Cardiac fibroblast (primary cell): ENCODE measurements at places on chromosomes 3 and 15.

- no peak for DNase-seq
These were observed 1187.1 kb upstream of the EPHA6 start for GRCh38 chr3:95627293-95627692.

DNA sequence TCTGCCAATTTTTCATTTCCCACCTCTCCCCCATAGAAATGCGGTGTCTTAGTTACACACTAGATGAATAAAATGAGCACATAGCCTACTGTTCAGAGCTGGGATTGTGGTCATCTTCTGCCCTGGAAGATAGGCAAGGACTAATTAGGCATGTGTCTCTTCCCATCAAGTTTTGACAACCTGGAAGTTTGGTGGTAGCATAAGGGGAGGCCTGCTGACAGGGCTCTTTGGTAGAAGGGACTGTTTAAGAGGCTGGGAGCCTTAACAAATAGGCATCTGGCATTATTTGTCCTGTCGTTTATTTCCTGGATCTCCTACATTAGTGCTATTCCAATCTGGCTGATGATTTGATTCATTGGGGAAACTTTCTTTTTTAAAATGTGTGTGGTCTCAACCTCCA lies 512.3 kb downstream of the ZNF385D start:
- DNase-seq: no peak

- no peak for DNase-seq
These were observed 350.3 kb downstream of the DOCK3 start for GRCh38 chr3:51024765-51025632.

GRCh38 chr3:17057321-17057720 lies 172.6 kb downstream of the PLCL2 start:
- DNase-seq: peak; percentile 72

GRCh38 chr15:76565366-76565765 lies 228.8 kb downstream of the ISL2 start:
- no peak for DNase-seq

- peak; percentile 94 for DNase-seq
These were observed 102.9 kb downstream of the FNDC3B start for GRCh38 chr3:172142051-172142863.

GRCh38 chr3:116020989-116021388 lies 397.7 kb downstream of the GAP43 start:
- no peak for DNase-seq

DNA sequence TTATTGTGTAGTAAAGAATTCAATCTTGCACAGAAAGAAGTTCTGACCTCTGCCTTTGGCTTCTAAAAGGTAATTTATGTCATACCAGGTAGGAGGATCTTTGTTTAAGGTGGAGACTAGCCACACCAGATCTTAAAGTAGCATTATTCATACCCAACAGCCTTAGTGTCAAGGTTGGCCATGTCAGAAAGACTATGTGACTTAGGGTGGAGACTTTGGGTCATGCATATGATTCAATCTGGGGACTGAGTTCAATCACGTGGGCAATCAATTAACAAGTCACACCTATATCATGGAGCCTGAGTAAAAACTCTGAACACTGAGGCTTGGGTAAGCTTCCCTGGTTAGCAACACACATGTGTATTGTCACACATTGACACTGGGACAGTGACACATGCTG lies 28.5 kb upstream of the ENTPD3 start:
- DNase-seq: no peak

DNA sequence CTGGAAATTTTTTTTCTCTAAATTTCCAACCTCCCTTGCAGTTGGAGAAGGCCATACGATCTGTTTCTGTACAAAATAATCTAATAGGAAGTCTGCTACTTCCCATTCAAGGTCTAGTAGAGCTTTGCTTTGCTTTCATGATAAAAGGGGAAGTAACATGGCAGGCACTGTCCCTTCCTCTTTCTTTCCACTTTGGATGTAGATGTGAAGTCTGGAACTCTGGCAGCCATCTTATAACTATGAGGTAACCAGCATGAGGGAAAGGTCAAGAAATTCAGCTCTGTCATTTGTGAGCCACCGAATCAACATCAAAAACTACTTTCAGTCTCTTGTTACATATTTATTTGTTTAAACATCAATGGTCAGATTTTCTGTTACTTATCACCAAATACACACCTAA lies 156.3 kb downstream of the MTHFS start:
- no peak for DNase-seq

- peak; percentile 24 for DNase-seq
These were observed 673.4 kb downstream of the MECOM start for GRCh38 chr3:168990134-168990533.

DNA sequence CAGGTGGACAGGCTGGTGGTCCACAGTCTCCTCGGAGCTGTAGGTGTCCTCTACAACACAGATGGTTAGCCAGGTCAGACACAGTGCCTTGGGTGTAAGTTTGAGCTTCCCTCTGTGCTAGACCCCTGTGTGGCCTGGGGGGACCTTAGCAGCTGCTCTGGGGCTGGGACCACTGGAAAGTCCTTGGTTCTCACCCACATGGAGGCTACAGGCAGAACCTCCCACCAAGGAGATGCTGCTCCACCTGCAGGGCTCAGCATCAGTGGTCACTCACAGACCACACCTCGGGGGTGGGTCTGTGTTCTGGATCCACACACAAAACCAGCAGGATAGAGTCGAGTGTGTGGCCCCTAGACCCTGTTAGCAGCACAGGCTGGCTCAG lies 8.4 kb downstream of the RASL12 start:
- no peak for DNase-seq

GRCh38 chr3:14133876-14134275 lies 9.0 kb downstream of the TMEM43 start:
- no peak for DNase-seq

GRCh38 chr15:89457086-89457485 lies 39.3 kb downstream of the RHCG start:
- DNase-seq: peak; percentile 54

DNA sequence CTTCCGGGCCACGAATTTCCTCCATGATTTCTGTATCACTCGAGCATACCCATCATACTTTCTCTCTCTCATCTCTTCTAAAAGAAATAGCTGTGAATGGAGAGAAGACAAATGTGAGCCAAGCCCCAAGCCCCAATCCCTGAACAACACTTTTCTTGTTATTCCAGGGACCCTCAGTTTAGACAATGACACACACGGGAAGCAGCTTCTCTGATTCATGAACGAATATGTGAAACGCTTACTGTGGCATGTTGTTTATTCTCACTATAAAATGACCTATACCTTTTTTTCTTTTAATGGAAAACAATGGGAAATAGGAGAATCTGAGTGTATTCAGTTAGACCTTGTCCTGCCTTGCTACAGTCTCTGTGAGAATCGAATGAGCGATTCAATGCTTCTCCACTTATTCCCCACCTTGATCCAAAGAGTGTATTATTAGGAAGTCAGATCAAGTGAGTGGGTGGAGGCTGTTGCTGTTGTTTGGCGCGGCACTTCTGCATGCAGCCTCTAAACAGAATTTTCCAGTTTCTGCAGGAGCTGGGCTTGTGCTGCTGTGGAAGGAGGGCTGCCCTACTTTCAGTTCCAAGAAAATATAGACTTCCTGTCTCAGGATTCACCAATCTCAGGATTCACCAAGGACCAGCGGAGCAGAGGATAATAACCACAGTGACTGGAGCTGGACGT lies 32.4 kb upstream of the LDHAL6B start:
- DNase-seq: no peak

GRCh38 chr15:55774113-55774970 lies 31.4 kb upstream of the PRTG start:
- DNase-seq: peak; percentile 34

DNA sequence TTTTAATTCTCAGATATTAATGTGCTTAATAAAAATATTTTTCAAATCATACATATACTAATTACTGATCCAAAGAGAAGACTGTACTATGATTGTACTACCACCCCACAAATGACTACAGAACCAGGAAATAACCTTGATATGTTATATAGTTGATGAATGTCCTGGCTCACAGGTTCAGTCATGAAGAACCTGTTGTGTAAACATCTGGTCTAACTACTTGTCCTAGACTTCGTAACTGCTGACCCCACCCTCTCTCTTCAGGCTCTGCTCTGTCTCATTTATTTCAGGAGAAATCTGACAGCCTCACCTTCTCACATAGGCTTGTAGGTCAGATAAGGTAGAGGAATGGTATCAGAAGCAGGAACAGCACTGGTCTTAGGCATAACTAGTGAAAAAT lies 14.7 kb upstream of the CSTA start:
- no peak for DNase-seq

DNA sequence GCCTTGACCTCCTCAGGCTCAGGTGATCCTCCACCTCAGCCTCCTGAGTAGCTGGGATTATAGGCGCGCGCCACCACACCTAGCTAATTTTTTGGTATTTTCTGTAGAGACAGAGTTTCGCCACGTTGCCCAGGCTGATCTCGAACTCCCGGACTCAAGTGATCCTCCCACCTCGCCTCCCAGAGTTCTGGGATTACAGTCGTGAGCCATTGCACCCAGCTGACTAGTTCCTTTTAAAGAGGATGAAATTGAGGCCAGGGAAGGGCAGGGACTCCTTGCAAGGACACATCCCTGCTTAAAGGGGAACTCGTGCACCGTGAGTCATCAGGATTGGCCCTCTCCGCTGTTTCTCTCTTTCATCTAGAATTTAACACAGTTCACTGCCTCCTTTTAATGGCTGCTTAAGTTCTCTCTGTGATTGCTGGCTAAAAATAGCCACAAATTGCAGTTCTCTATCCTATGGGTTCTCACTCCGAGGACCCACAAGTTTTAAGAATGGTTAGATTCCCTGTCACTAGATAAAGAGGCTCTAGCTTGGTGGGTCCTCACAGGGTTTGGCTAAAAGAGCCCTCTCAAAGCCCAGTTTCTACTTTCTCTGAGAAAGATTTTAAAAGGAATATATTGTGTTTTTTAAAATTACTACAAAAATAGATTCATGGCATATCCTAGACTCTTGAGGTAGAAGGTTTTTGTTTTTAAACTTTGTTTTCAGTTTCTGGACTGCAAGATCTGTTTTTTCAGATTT lies 1.4 kb downstream of the CRTAP start:
- DNase-seq: peak; percentile 92

DNA sequence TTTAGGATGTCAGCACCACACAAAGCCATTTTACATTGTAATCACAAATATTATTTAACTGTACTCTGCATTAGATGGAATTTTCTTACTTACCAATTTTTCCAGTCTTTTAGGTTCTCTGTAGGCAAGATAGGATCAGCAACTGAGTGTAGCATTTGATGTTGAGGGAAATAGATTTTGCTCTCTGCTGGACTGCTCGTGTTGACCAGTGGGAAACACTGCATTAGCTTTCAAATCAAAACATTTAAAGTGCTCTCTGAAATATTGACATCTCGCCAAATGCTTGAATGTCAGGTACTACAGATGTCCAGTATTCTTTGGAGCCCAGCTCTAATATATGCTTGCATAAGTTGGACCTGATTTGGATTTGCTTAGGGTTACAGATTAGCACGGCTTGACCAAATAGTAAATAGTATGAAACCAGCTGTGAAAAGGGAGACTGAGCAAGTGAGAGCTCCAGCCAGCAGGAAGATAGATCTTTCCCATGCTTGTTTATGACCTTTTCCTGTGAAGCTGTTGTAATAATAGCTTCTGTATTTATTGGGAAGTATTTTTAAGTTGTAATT lies 29.5 kb downstream of the P2RY14 start:
- DNase-seq: no peak

DNA sequence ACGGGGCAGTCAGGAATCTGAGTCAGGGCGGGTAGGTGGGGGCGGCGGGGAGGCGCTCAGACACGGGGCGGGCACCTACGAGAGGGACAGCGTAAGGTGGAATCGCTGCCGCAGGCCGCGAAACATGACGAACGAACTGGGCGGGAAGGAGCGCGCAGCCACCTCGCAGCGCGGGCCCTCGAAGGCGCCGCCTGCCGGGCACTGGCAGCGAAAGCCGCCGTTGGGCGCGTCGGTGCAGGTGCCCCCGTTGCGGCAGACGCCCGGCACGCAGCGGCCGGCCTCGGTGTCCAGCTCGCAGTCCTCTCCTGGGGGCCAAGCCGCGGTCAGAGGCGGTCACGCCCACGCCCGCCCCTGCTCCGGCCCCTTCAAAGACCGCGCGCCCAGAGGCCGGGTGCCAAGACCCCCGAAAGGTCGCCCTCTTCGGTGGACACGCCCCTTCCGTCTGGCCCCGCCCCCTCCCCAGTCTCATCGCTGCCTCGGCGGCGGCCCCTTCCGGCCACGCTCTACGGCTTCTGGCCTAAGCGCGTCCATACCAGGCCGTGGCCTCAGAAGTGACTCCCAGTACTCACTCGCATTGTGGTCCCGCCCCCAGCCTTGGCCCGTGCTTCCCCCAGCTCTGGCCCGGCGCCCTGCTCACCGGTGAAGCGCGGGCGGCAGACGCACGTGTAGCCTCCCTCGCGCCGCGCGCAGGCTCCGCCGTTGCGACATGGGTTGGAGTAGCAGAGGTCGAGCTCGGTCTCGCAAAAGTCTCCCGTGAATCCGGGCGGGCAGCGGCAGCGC lies 6.4 kb downstream of the CELSR3 start:
- peak; percentile 74 for DNase-seq

DNA sequence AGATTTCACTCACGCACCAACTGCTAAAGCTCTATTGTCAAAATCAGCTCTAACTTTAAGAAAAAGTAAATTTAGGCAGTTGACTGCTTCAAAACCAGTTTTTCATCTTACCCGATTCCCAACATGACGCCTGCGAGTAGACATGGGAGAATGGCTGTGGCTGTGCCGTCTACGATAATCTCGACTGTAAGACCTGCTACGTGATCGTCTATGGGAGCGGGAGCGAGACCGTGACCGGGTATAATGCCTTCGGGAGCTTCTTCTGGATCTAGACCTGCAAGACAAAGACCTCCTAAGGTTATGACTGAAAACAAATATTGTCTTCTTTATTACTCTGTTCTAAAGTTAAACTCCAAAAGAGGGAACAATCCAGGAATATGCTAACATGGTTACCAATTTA lies 12.5 kb downstream of the TRA2B start:
- no peak for DNase-seq

GRCh38 chr3:120678331-120678947 lies 3.6 kb downstream of the HGD start:
- peak; percentile 88 for DNase-seq

DNA sequence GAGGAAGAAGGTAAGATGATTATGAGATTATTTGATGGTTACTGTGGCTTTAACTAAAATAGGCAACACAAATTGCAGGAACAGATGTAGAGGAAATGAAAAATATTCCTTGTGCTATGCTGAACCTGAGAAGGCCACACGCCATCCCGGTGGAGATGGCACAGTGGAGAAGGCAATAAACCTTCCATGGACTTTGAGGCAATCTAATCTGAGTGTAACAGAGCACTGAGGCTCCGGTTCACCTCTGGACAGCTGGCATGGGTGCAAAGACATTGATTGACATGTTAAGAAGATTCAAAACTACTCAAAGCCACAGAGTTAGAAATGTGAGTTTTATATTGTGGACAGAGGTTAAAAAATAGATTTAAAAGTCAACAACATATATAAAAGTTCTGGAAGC lies 535.7 kb downstream of the AGBL1 start:
- DNase-seq: no peak

GRCh38 chr15:77986891-77987764 lies 90.4 kb downstream of the TBC1D2B start:
- DNase-seq: no peak

GRCh38 chr3:151838574-151839312 lies 24.8 kb downstream of the AADAC start:
- peak; percentile 94 for DNase-seq
